ENCODE measurements at places on chromosomes 5 and 9.

DNA sequence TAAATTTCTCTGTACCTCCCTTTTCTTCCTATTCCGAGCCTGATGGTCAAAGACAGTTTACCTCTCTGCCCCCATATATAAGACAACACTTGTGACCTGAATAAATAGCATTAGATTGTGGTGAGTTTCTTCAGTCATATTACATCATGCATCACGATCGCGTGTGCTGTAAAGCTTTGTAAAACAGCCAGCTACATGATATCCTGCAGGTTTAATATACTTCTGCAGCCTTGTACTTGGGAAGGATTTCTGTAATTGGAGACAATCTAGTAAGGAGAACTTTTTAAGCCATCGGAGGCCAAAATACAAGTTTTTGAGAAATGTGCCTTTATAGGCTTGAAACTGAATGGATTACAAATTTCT is 711.8 kb upstream of the WWC1 start:
- no peak for DNase-seq

GRCh38 chr5:68396722-68397121 is 181.2 kb downstream of the PIK3R1 start:
- DNase-seq = no peak

DNA sequence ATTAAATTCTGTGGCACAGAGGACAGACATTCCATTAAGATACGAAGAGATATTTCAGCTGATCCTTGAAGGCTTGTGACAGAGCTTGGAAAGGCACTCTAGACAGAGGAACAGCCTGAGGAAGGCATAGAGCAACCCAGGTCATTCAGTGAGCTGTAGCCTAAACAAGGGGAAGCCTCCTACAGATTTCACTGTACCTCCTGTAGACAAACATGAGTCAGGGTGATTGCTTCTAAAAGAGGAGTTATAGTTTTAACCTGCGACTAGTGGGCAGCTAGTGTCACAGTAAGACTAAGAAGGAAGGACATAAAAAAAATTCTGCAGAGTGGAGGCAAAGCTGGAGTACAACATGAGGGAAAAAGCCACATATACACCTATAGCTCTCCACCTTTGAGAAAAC is 43.5 kb upstream of the ANKDD1B start:
- no peak for DNase-seq

GRCh38 chr5:168798065-168799023 is 219.2 kb upstream of the PANK3 start:
- DNase-seq = peak; percentile 19

DNA sequence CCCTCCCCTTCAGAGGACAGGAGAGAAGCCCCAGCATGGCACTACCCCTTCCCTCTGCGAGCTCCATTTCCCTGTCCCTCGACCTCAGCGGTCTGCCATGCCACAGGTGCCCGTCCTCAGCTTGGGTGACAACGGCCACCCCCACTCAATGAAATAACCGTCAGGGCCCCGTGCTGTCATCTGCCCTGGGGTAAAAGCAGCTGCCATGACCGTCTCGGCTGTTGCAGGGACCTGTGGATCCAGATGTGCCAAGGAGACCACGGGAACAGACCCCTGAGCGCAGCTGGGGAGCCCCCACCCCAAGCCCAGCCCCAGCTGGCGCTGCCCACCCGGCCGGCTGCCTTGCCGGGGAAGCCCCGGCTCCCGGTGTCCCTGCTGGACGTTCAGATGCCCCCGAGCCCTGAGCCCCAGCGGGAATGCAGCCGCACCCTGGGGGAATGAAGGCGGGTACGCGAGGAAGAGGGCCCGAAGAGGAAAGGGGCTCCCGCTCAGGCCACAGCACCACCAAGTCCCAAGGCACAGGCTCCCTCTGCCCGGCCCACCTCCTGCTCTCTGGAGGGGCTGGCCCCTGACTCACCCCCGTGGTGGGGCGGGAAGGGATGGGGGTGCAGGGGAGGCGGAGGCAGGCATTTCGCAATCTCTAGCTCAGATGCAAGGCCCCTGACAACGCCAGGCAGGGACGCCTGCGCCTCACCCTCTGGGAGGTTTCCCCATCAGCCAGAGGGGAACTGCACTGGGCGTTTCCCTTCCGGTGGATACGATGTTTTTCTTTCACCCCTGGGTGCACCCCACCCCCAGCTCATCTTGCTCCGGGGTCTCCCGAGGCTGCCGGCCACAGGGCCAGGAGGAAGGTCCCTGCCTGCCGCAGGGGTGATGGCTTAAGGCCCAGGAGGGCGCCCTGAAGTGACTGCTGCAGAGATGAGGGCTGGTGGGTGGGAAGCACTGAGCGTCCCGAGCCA is 49.2 kb downstream of the NACC2 start:
- no peak for DNase-seq

GRCh38 chr5:86880785-86881492 is 263.2 kb downstream of the COX7C start:
- peak; percentile 57 for DNase-seq

DNA sequence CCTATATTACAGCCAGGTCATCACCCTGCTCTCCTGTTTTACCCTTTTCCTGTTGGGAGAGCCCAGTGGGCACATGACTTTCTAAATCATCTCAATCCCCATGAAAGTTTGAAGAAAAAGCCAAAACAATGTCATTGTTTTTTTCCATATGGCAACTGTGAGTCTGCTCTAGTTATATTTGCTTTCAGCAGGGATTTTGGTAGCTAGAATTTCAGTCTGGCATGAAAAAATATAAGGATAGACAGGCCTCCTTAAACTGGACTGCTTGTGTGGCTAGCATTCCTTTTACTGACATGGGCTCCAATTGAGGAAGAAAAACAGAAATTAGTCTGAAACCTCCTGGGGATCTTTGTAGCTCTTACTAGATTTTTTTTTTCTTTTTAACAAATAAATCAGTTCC is 25.6 kb downstream of the MOCS2 start:
- no peak for DNase-seq

- no peak for DNase-seq
These were observed 4.3 kb upstream of the FAM78A start for GRCh38 chr9:131280660-131281059.

- no peak for DNase-seq
These were observed 288.8 kb downstream of the GLIS3 start for GRCh38 chr9:4011054-4011453.

DNA sequence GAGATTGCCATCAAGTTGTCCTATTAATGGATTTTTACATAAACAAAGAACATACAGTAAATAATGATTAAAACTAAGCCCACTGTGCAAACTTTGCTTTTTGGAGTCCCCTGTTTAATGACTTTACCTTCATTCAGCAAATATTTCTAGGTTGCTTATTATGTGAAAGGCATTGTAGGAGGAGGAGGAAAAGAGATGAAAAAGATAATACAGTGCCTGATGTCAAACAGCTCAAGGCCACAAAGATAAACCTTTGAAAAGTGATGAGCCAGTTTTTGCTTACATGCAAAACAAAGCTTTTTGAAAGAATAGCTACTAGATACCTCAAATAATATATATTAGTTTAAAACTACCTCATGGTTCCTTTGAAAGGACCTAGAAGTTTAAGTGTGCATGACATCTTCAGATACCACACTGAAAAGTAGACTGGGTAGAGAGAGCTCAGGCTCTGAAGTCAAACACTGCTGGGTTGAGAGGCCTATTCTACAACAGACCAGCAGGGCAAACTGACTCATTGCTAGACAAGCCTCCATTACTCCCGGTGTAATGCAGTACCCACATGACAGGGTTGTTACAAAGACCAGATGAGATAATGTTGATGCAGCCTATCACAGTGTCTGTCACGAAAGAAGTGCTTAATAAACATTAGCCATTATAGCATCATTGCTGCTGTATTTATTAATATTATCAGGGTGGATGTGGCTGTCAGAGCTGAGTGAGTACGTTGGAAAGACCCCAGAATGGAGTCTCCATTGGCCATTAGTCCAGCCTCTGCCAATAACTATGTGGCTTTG is 11.8 kb downstream of the DEPDC1B start:
- DNase-seq = no peak

DNA sequence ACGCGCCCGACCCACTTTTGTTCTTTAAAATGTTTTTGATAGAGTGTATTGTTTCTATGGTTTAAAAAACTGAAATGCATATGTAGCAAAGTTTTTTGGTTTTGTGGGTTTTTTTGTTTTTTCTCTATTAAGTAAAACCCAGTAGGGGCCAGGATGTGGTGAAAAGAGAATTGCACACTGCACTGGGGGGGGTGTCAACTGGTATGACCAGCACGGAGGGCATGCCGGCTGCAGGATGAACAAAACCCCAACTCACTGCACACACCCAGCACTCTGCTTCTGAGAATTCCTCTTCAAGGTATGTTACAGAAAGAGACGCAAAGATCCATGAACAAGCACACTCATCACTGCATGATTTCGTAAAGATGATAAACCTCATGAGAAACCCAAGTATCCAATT is 75.0 kb downstream of the STK10 start:
- DNase-seq = peak; percentile 92

DNA sequence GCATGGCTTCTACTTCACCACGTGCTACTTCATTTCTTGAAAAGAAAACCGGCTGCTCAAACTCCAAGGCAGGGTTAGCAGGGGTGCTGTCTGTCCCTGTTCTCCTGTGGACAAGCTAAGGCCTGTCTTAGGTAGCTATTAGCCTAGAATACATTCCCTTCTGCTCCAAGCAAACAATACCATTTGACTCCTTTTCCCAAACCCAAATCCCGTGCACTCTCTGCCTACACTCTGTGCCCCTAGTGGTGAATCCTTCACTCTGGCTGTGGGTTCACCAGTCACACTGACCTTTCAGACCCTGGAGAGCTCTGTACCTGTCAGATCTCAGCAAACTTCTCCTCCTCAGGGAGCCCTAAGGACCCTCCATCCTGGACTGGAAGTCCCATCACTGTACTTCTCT is 211.6 kb downstream of the SLIT3 start:
- no peak for DNase-seq

GRCh38 chr5:32709750-32710549 is 1.2 kb upstream of the NPR3 start:
- DNase-seq = peak; percentile 62

DNA sequence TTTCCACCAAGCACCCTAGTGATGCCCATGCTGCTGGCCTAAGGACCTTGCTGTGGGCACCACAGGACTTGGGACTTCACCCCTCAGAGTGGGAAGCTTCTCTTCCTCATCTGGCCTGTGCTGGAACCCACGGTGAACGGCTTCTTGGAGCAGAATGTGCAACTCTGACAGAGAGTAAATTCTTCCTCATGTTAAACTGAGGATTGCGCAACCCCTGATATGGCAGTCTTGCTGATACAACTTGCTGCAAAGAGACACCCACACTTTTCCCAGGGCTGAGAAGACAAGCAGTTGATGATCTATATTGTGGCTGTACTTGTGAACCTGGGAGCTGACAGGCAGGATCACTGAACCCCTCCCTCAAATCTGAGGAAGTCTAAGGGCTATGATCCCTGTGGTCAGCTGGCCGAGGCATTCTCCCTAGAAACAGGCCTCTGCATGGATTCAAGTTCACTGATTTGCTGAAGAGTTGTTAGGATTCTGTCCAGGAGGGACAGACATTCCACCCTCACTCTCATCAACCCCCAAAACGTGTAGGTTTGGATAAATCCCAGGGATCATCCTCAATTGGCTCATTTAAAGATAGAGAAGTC is 307.2 kb downstream of the MTRR start:
- DNase-seq = no peak

DNA sequence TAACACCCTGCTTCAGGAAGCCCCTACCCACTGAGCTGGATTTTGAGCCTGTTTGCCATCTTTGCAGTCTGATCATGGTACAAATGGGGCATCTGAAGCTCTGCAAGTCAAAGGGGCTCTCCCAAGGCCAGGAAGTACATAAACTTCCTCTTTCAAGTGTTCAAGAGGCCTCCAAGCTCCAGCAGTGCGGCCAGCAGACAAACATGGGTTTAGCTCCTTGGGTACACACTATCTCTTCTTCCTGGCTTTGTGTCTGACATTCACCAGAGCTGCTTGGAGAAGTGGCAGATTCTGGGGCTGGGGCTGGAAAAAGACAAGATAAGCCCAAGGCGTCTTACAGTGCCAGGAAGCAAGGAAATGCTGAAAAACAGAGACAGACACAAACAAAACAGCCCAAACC is 34.1 kb downstream of the LAMC3 start:
- no peak for DNase-seq

DNA sequence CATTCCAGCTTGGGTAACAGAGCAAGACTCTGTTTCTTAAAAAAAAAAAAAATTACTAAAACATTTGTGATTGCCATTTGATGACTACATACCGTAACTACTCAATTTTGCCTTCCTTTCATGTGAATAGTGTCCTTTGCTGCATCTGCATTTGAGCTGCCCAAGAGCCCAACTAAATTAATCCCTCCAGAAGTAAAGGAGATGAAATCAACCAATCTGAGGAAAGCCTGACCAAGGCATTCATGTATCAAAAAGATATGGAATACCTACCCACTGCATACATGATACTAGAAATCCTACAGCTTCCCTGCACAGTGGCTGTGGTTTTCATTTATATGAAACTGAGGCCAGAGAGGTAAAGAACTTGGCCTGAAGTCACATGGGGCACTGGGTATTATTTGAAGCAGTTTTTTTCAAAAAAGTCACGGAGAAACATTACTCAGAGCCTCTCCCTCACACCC is 177.5 kb downstream of the AOPEP start:
- no peak for DNase-seq

GRCh38 chr5:90792725-90793124 is 234.1 kb downstream of the ADGRV1 start:
- no peak for DNase-seq

- no peak for DNase-seq
These were observed 53.7 kb downstream of the IPPK start for GRCh38 chr9:92616199-92616641.

DNA sequence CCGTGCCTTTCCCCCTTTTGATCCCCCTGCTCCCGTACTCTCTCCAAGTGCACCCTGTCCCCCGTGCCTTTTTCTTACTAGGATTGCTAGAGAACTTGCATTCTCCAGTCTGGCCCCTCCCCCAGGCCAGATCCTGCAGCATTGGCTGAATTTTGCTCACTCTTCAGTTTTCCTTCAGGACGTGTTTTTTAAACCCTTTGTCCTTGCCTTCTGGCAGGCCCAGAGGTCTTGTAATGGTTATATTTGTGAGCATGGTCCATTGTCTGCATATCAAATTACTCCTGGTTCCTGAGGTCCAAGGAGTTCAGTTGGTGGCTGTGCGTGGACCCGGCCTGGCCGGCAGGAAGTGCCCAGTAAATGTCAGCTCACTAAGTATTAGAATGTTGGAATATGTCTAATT is 606 bp downstream of the TBC1D13 start:
- DNase-seq = no peak

- no peak for DNase-seq
These were observed 84.7 kb downstream of the ZDHHC21 start for GRCh38 chr9:14608540-14608939.

- no peak for DNase-seq
These were observed 59.8 kb downstream of the CPLANE1 start for GRCh38 chr5:37189355-37189754.

- no peak for DNase-seq
These were observed 12.1 kb upstream of the HAUS6 start for GRCh38 chr9:19114680-19115270.

GRCh38 chr5:81091199-81091598 is 131.0 kb downstream of the RASGRF2 start:
- no peak for DNase-seq
